ENCODE measurements at places on chromosomes 1 and 21.

DNA sequence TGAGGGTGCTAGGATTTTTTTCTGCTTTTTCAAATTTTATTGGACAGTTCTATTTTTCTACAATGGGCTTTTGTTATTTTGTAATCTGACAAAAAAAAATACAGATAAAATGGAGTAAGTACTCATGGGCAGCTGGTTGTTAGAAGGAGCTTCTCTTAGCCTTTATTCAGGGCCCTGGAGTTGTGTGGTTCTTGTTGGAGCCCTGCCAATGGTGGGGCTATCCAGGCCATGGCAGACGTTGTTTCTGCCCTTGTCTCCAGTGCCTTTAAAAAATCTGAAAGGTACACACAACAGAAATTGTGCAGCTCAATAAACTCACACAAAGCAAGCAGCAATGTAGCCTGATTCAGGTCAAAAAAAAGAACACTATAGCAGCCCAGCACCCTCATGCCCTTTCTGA lies 153.5 kb upstream of the GALNT2 start:
- H3K4me1 ChIP-seq, result no peaks in the 10 kb centered on the region
- no peak overlapping the region for H3K4me3 ChIP-seq
- DNase-seq, result no peak
- no peak overlapping the region for H3K27ac ChIP-seq

DNA sequence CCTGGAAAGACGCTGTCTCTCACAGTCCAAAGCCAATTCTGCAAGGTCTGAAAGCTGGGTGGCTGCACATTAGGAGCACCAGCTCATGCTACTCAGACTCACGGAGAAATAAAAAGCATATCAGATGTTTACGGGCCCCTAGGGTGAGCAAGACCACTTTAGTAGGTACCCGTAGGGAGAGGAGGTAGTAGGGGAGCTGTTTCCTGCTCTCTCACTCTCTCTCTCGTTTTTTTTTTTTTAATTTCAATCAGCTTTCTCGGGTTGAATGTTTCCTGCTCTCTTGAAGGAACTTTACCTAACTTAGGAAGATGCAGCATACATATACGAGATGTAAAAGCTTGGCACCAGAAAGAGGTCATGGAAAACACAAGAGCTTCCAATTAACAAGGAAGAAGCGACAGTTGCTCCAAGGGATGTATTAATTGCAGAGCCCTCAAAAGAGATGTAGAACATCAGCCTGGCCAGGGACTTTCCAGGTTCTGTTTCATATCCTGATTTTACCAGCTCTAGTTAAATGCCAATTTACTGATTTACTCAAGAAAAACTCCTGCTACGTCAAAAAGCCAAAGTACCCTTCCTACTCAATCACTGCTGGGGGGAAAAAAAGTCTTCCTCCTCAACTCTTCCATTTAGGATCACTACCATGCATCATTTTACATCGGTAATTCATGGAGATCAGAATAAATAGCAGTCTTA lies 3.1 kb downstream of the LORICRIN start:
- H3K36me3 ChIP-seq, result no peaks in the 10 kb centered on the region
- peaks cover 91% of the 10 kb centered on the region for H3K27me3 ChIP-seq
- DNase-seq, result no peak
- no peak overlapping the region for H3K27ac ChIP-seq
- H3K4me1 ChIP-seq, result peaks cover 5% of the 10 kb centered on the region

DNA sequence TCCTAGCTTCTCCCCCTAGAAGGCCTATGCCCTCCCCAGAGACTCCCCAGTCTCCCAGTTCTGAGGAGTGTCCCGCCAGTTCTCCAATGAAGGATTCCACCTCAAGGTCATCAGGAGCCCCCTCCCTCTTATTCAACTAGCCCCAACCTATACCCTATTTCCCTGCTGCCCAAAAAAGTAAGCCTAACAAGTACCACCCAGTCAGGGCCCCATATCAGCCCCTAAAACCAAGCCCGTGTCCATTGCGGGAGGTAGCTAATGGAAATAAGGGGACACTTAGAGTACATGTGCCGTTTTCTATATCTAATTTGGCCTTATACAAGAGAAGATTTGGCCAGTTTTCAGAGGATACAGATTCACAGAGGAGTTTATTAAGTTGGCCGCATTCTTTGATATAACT lies 416.2 kb downstream of the MATN1 start:
- no peak for DNase-seq
- no peak overlapping the region for H3K27ac ChIP-seq
- no peaks in the 10 kb centered on the region for H3K4me1 ChIP-seq
- H3K36me3 ChIP-seq, result no peaks in the 10 kb centered on the region
- no peak overlapping the region for H3K4me3 ChIP-seq

DNA sequence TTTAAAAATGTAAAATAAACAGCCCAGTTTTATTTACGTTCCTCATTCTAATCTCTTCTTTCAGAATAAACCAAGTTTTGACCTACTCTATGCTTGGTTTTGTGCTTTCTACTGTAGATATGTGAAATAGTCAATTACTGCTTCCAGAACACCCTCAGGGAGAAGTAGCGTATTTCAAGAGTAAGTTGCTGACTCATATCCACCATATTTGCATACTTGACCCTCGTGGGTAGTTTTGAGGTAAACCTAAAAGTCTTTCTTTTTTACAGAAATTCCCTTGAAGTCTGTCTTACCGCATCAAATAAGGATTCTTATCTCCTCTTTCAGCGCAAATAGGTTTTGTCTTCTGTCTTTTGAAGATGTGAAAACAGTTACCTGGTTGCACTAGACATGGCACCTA lies 1.4 kb upstream of the OR2L3 start:
- H3K4me3 ChIP-seq, result no peak overlapping the region
- no peaks in the 10 kb centered on the region for H3K36me3 ChIP-seq
- H3K4me1 ChIP-seq, result no peaks in the 10 kb centered on the region
- no peak for DNase-seq
- no peak overlapping the region for H3K27ac ChIP-seq

DNA sequence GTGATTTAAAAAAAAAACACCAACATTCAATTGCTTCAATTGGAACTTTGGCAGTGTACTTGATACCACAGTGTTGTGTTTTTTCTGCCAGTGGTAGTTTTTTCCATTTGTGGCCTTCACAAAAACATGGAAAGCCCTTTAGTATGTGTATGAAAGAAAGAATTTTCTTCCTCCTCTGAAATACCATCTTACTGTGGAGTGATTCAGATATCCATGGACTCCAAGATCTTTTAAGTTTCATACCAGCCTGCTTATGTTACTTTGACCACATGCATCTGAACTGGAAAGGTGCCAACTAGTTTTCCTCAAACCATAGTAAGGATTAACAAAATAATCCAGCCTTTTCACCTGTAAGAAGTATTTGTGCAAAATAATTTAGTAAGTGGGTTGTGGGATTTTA lies 3.4 kb downstream of the PPP2R5A start:
- H3K4me3 ChIP-seq, result peak overlapping the region; percentile 90
- H3K27ac ChIP-seq, result peak overlapping the region; percentile 100
- no peaks in the 10 kb centered on the region for H3K27me3 ChIP-seq
- H3K4me1 ChIP-seq, result peaks cover 24% of the 10 kb centered on the region

DNA sequence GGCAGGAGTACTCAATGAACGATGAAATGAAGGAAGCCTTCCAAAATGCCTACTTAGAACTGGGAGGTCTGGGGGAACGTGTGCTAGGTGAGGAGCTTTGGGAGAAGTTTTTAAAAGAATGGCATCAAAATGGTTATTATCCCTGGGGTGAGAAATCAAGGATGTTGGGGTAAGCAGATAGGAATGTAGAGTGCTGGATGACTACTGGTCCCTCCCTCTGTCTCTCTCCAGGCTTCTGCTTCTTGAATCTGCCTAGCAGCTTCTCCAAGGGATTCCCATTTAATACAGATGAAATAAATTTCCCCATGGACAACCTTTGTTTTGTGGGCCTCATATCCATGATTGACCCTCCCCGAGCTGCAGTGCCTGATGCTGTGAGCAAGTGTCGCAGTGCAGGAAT lies 19.0 kb upstream of the CASQ1 start:
- H3K4me1 ChIP-seq, result no peaks in the 10 kb centered on the region
- no peak overlapping the region for H3K27ac ChIP-seq
- H3K36me3 ChIP-seq, result no peaks in the 10 kb centered on the region
- H3K27me3 ChIP-seq, result no peaks in the 10 kb centered on the region

DNA sequence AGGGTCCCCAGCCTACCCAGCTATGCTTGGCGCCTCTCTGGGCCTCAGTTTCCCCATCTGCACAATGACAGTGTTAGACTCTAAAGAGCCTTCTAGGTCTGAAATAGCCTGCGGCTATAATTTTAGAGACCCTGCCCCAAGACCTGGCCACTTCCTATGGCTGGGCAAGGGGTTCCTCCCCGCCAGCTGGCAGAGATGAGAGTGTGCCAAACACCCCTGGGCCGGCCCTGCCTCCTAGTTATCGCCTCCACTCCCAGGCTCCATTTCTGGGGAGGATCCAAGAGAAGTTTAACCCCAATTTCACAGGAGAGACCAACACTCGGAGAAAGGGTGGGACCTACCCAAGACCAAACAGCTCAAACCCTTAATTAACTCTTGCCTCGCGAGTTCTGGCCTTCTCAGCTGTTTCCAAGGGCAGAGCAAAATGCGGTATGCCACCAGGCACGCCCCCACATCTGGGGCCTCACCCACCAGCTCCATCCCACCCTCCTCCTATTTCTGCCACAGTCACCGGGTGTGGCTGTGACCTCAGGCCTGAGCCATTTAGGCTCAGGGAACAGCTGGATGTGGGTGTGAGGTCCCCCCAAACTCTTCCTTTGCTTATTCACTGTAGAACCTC lies 35.7 kb downstream of the TTC39A start:
- no peak for DNase-seq
- H3K4me3 ChIP-seq, result no peak overlapping the region
- H3K36me3 ChIP-seq, result no peaks in the 10 kb centered on the region
- no peaks in the 10 kb centered on the region for H3K27me3 ChIP-seq
- H3K27ac ChIP-seq, result no peak overlapping the region

- DNase-seq, result no peak
- no peaks in the 10 kb centered on the region for H3K4me1 ChIP-seq
- H3K36me3 ChIP-seq, result no peaks in the 10 kb centered on the region
- no peak overlapping the region for H3K4me3 ChIP-seq
- no peaks in the 10 kb centered on the region for H3K27me3 ChIP-seq
- H3K27ac ChIP-seq, result no peak overlapping the region
Observed at GRCh38 chr1:60423146-60423780, 349.7 kb upstream of the C1orf87 start.

DNA sequence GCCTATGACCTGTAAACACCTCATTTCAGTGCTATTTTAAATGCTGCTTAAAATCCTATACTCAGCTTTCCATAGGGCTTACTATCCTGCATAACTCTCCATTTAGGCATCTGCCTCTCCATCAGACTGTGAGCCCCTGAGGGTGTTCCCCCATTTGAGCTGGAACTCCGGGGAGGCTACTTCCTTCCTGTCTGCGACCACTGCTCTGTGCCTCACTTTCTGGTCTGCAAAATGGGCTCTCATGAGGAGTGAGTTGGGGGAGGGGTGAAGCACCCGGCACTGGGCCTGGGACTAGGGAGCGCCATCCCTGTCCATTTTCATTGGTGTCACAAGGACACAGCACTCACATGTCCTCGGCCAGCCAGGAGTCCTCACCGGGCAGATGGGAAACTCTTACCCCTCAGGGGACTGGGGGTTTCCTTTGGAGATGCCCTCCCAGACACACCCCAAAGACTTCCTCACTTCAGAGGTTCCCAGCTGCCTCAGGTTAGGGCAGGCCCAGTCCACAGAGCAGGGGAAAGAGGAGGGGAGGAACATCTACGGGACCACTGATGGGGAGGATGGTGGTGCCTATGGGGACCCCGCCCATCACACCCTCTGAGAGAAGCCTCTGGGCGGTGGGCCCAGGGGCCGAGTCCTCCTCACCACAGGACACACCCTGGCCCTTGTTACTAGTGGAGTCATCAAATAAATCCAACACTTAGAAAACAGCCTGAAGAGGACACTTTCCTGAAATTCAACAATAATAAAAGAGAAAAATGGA lies 134.9 kb downstream of the MATN1 start:
- H3K4me3 ChIP-seq, result no peak overlapping the region
- no peaks in the 10 kb centered on the region for H3K27me3 ChIP-seq
- no peaks in the 10 kb centered on the region for H3K36me3 ChIP-seq
- no peak overlapping the region for H3K27ac ChIP-seq

DNA sequence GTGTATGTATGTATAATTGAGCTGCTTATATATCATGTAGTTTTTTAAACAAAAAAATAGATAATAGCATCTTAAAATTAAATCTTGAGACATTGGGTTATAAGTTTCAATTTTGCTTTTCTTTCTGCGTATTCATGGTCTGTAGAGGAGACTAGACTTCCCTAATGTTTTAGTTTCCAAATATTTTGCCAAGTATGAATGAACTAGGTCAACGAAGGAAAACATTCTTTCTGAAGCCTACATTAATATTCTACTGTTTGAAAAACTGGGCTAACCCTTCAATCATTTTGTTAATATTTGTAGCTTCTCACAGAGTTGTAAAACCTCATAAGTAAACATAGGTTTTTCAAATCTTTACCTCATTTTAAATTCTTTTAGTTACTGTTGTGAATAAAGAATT lies 592.7 kb downstream of the USP25 start:
- H3K27ac ChIP-seq, result no peak overlapping the region
- no peaks in the 10 kb centered on the region for H3K4me1 ChIP-seq
- DNase-seq, result no peak
- no peak overlapping the region for H3K4me3 ChIP-seq
- H3K27me3 ChIP-seq, result no peaks in the 10 kb centered on the region
- H3K36me3 ChIP-seq, result no peaks in the 10 kb centered on the region

DNA sequence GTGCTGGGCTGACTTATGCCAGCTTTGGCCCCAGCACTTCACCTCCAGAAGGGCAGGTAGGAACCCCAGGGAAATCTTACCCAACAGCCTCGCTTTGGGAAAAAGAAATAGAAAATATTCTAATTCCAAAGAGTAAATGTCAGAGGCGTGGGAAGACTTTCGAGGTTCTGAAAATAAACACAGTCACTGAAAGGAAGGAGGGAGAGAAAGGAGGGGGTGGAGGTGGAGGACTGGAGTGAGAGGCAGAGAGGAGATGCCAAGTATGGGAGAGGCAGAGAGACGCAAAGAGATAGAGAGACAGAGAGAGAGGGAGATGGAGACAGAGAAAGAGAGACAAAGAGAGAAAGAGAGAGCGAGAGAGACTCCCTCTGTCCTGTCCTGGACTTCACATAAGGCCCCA lies 395.0 kb downstream of the PTPRU start:
- H3K4me1 ChIP-seq, result no peaks in the 10 kb centered on the region
- no peak overlapping the region for H3K4me3 ChIP-seq
- no peak for DNase-seq
- no peaks in the 10 kb centered on the region for H3K36me3 ChIP-seq
- H3K27ac ChIP-seq, result no peak overlapping the region
